CD4-positive, alpha-beta T cell treated with Interleukin-12 subunit alpha and Interleukin-12 subunit beta, for 1 hour (primary cell): ENCODE measurements at places on chromosomes 16 and 17.

DNA sequence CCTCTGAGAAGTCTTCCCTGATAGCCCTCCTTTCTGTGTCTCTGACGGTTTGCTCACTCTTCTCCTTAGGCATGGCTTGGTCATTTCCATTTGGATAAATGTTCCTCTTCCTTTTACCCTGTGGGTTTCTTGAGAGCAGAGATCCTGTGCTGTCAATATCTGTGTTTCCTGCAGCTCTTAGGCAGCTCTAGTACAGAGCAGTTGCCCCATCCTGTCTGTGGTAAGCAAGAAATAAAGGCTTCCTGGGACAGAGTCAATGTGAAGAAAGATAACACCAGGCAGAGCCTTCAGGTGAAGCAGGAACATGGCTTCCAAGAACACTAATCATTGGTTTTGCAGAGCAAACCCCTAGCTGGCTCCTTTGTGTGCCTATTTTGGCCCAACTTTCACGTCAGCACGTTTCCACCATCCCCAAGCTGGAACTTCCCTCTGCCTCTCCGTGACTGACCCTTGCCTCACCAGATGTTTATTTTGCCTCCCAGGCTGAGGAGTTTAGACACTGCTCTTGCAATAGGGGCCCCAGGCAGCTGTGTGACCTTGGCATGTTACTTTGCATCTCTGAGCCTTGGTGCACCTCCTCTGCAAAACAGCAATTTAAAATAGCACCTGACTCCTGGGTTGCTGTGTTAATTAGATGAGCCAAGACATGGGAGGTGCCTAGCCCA, 49.6 kb upstream of the SIAH1 start:
- DNase-seq: no peak

GRCh38 chr16:17026600-17027242, 444.0 kb downstream of the XYLT1 start:
- DNase-seq: peak; percentile 20

DNA sequence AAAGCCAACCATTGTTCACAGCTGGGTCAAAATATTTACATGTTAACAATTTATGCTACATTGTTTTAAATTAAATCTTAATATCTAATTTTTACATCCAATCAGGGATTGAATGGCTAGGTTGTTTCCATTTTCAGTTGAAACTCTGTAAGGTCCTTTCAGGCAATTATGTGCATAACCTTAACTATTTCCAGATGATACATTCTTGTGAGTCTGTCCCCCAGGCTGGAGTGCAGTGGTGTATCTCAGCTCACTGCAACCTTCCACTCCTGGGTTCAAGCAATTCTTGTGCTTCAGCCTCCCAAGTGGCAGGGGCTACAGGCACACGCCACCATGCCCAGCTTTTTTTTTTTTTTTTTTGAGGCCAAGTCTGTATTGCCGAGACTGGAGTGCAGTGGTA, 10.4 kb downstream of the CDC42EP4 start:
- DNase-seq: no peak

DNA sequence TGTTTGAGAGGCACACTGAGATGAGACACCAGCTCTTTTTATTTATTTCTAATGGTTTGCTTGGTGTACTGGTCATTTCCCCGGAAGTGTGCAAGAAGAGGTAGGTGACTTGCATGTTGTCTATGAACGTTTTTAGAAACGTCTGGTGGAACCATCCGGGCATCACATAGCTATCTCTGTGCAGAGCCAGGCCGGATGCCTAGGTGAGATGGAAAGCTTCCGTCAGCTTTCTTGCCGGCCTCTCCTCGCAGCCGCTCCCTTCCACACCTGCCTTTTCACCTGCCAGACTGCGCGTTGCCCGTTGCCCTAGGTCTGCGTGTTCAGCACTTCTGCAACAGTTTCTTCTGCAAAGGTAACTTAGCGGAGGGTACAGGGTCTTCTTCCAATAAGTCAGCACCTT, 416.0 kb downstream of the WWOX start:
- DNase-seq: no peak

DNA sequence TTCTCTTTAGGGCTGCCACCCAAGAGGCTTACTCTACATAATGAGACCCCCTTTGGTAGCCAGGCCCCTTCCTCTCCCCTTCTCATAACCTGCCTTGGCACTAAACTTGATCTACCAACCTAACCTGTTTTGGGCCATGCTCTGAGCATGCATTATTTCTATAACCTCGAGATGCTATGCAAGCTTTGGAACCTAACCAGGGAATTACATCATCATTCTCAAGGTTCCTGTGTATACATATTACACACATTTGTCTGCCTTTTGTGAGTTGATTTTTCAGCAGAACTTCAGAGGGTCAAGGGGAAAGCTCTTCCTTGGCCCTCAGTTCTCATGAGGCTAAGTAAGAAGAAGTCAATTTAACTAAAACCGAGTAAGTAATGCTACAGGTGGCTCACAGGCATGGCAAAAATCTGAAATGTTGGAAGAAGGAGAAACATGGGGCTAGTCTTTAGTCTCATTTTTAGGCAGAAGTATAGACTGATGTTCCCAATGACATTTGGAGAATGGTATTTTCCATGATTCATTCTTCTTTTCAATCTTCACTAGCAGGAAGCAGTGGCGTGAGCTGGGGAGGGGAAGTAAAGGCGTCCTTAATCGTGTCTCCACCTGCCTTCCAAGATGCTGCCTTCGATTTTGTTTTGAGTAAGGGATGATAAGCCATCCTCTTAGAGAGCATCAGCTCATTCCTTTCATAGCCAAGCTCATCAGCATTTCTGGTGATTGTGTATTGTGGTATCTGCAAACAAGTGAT, 308.4 kb downstream of the ABCC12 start:
- DNase-seq: no peak

GRCh38 chr17:49069585-49070273, 62.8 kb upstream of the B4GALNT2 start:
- DNase-seq: no peak

DNA sequence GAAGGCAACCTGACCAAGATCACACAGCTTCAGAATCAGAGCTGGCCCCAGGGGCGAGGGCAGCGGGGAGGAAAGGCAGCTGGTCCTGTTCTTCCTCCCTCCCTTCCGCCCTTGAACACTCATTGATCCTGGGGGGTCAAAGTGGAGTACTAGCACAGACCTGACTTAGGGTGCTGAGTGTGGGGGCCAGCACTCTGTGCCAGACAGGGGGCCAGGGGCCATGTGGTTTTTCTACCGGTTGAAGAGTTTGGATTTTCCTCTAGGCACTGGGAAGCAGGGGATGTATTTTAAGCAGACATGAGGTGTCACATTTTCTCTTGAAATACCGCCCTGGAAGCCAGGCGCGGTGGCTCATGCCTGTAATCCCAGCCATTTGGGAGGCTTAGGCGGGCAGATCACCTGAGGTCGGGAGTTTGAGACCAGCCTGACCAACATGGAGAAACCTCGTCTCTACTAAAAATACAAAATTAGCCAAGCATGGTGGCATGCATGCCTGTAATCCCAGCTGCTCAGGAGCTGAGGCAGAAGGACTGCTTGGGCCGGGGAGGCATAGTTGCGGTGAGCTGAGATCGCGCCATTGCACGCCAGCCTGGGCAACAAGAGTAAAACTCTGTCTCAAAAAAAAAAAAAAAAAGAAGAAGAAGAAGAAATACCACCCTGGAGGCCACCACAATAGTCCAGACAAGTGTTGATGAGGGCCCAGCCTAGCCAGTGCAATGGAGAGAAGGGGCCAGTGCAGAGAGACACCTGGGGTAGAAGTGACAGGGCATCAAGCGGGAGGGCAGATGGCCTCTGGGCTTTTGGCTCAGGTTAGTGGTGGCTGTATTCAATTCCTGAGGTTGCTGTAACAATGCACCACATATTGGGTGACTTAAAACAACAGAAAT, 15.3 kb downstream of the OSBPL7 start:
- no peak for DNase-seq

DNA sequence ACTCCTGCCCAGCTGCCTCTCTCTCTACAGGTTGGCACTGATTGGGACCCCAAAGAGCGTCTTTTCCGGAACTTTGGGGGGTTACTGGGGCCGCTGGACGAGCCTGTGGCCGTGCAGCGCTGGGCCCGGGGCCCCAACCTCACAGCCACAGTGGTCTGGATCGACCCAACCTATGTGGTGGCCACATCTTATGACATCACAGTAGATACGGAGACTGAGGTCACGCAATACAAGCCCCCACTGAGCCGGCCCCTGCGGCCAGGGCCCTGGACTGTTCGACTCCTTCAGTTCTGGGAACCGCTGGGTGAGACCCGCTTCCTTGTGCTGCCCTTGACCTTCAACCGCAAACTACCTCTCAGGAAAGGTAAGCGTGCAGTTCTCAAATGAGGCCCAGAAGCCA, 12.3 kb downstream of the XYLT2 start:
- DNase-seq: no peak

- DNase-seq: no peak
Observed at GRCh38 chr17:20307326-20307910, 159.9 kb downstream of the LGALS9B start.

DNA sequence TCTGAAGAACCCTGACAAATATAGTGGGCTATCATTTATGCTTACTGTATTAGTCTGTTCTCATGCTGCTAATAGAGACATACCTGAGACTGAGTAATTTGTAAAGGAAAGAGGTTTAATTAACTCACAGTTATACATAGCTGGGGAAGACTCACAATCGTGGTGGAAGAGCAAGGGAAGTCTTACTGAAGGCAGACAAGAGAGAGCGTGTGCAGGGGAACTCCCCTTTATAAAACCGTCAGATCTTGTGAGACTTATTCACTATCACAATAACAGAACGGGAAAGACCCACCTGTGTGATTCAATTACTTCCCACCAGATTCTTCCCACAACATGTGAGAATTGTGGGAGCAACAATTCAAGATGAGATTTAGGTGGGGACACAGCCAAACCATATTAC, 526.8 kb upstream of the GOT2 start:
- DNase-seq: no peak

GRCh38 chr17:34219405-34219804, 35.7 kb upstream of the CCL2 start:
- DNase-seq: no peak

DNA sequence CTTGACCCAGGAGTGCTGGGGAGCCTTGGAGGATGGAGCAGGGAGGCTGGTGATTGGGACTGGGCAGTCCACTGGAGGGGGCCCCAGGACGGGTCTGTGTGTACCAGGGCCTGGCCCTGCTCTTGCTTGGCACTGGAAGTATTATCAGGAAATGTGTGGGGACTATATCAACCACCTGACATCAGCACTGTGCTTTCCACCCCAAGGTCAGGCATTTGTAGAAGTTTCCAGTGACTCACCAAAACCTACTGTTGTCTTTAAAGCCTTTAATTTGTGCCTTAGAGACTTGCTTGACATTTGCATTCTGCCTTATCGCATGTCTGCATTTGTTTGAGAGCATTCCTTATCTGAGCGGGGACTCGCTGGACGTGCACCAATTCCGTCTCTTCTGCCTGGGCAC, 323.1 kb downstream of the FOXL1 start:
- no peak for DNase-seq

DNA sequence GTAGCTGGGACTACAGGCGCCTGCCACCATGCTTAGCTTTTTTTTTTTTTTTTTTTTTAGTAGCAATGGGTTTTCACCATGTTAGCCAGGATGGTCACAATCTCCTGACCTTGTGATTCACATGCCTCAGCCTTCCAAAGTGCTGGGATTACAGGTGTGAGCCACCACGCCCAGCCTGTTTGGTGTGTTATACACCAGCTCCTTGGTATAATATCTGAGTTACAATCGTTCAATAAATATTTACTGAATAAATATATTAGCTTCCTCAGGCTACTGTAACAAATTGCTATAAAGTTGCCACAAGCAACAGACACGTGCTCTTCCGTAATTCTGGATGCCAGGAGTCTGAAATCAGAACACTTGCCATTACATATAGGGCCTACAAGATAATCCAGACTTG, 13.6 kb upstream of the FAM20A start:
- DNase-seq: no peak

- no peak for DNase-seq
Observed at GRCh38 chr17:44584443-44584842, 27.2 kb downstream of the FZD2 start.
